Activated T-helper 1 cell treated with anti-CD3 and anti-CD28 coated beads, Interleukin-12 subunit alpha, Interleukin-12 subunit beta, Interleukin-2, Interleukin-4 antibody, amounts not matched to agents 30 ng/mL and 10 ng/mL and 1 ng/mL, durations not matched to agents 14 hours and 24 hours and 36 hours (primary cell): ENCODE measurements at places on chromosomes 5 and 9. TPM values are rescaled to one million over a fixed set of nuclear protein-coding genes. Genes with fewer than 3 reads are reported as not detected.

- no peak overlapping the region for H3K27ac ChIP-seq
- peaks cover 2% of the 10 kb centered on the region for H3K27me3 ChIP-seq
- DNase-seq, result no peak
- no peak overlapping the region for H3K4me3 ChIP-seq
Measured at GRCh38 chr9:130138171-130138653, 34.0 kb upstream of the NCS1 start.

- no peak for DNase-seq
- H3K27me3 ChIP-seq, result peaks cover 26% of the 10 kb centered on the region
- no peak overlapping the region for H3K4me3 ChIP-seq
- H3K4me1 ChIP-seq, result no peaks in the 10 kb centered on the region
- H3K27ac ChIP-seq, result no peak overlapping the region
Measured at GRCh38 chr9:136204145-136204805, 653 bp downstream of the LHX3 start.

PPP1R2B gene
- total RNA-seq, result 0.39 and 0.86 TPM in 2 replicates

- no peak overlapping the region for H3K4me3 ChIP-seq
- H3K27me3 ChIP-seq, result no peaks in the 10 kb centered on the region
- no peaks in the 10 kb centered on the region for H3K36me3 ChIP-seq
- H3K27ac ChIP-seq, result no peak overlapping the region
- no peaks in the 10 kb centered on the region for H3K4me1 ChIP-seq
- DNase-seq, result no peak
Measured at GRCh38 chr5:94326586-94326985, 291.8 kb downstream of the KIAA0825 start.

- H3K4me1 ChIP-seq, result no peaks in the 10 kb centered on the region
- no peaks in the 10 kb centered on the region for H3K27me3 ChIP-seq
- no peak for DNase-seq
- no peak overlapping the region for H3K27ac ChIP-seq
- no peaks in the 10 kb centered on the region for H3K36me3 ChIP-seq
Measured at GRCh38 chr5:64526734-64527439, 21.1 kb downstream of the RGS7BP start.

- H3K27me3 ChIP-seq, result no peaks in the 10 kb centered on the region
- H3K4me3 ChIP-seq, result peak overlapping the region; percentile 61
- no peak for DNase-seq
- H3K27ac ChIP-seq, result peak overlapping the region; percentile 88
- peaks cover 45% of the 10 kb centered on the region for H3K4me1 ChIP-seq
Measured at GRCh38 chr9:128072144-128073021, 4.4 kb downstream of the SLC25A25 start.

DNA sequence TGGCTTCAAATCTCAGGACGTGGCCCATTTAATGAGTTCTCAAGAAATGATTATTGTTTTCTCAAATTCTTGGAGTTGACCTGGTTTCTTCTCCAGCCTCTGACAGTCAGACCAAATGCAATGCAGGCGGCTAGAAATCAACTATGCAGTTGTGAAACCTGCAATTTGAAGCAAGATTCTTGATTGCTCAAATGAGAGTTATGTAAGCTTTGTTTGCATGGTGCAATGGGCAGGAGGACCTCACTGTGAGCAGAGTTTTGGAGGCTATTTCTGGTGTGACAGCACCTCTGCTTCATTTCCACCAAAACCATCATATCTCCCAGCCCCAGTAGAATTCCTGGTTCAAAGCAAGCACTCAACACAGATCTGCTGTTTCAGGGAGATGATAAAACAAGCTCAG, 500.0 kb upstream of the KLF4 start:
- no peak overlapping the region for H3K27ac ChIP-seq
- H3K4me3 ChIP-seq, result no peak overlapping the region
- H3K4me1 ChIP-seq, result no peaks in the 10 kb centered on the region
- H3K36me3 ChIP-seq, result no peaks in the 10 kb centered on the region

DNA sequence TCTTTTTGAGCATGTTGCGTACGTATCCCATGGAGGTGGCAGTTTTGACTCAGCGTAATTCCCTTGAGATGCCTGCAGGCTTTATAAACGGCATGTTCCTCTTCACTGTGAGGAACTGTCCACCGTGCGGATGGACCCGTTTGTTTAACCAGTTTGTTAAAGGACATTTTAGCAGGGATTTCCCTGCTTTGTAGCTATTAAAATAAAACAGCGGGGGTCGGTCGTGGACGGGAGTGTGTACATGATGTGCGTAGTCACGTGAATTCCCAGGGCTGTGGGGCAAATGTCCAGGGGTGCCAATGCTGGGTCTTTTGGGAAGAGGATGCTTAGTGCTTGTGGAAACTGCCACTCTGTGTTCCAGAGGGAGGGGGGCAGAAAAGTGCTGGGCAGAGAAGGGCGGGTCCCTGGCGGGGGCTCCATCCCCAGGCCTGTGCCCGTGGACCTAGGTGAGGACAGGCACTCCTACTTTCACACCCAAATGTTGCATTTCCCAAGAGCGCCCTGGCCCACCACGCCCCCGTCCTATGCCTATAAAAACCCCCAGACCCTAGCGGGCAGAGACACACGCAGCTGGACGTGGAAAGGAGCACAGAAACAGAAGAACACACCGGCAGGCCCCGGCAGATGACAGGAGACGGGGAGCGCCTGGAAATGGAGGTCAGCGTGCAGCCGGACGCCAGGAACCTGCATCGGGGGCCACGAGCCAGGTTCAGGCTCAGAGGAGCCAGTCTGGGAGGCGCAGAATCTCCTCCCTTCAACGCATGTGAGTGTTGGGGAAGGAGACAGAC, 4.0 kb upstream of the TERT start:
- H3K27ac ChIP-seq, result no peak overlapping the region
- peaks cover 5% of the 10 kb centered on the region for H3K4me1 ChIP-seq
- H3K4me3 ChIP-seq, result no peak overlapping the region
- peaks cover 2% of the 10 kb centered on the region for H3K36me3 ChIP-seq
- DNase-seq, result no peak

- no peaks in the 10 kb centered on the region for H3K4me1 ChIP-seq
- H3K27me3 ChIP-seq, result peaks cover 3% of the 10 kb centered on the region
- H3K4me3 ChIP-seq, result no peak overlapping the region
- no peaks in the 10 kb centered on the region for H3K36me3 ChIP-seq
- H3K27ac ChIP-seq, result no peak overlapping the region
- no peak for DNase-seq
Measured at GRCh38 chr9:83238871-83239640, 176.1 kb upstream of the RASEF start.

DNA sequence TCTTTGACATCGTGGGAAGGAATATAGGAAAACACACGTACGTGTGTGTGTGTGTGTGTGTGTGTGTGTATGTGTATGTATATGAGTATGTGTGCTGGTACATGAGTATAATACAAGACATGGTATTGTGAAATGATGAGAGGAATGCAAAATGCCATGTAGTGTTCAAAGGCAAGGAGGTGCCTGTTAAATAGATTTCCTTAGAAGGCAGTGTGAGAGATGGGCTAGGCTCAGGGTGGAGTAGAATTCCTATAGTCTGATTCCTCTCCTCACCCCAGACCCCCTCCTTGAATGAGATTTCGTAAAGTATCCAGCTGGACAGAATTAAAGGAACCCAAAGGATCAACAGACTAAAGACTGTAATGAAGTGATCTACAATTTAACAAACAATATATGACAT, 11.1 kb downstream of the GPR21 start:
- DNase-seq, result no peak
- H3K27me3 ChIP-seq, result no peaks in the 10 kb centered on the region
- no peaks in the 10 kb centered on the region for H3K4me1 ChIP-seq
- H3K36me3 ChIP-seq, result peaks cover 16% of the 10 kb centered on the region

DNA sequence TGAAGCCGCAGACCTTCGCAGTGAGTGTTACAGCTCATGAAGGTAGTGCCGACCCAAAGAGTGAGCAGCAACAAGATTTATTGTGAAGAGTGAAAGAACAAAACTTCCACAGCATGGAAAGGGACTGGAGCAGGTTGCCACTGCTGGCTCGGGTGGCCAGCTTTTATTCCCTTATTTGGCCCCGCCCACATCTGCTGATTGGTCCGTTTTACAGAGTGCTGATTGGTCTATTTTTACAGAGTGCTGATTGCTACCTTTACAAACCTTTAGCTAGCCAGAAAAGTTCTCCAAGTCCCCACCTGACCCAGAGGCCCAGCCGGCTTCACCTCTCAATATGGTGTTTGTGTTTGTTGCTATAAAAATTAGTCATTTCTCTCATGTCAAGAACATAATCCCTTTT, 49.7 kb downstream of the RECK start:
- no peak overlapping the region for H3K27ac ChIP-seq
- H3K4me1 ChIP-seq, result peaks cover under 1% of the 10 kb centered on the region
- H3K36me3 ChIP-seq, result peaks cover 4% of the 10 kb centered on the region
- no peak for DNase-seq
- H3K27me3 ChIP-seq, result no peaks in the 10 kb centered on the region
- H3K4me3 ChIP-seq, result no peak overlapping the region

- H3K36me3 ChIP-seq, result peaks cover 2% of the 10 kb centered on the region
- no peak for DNase-seq
- peaks cover 4% of the 10 kb centered on the region for H3K27me3 ChIP-seq
- H3K27ac ChIP-seq, result no peak overlapping the region
Measured at GRCh38 chr5:78887384-78888118, 97.6 kb downstream of the ARSB start.

DNA sequence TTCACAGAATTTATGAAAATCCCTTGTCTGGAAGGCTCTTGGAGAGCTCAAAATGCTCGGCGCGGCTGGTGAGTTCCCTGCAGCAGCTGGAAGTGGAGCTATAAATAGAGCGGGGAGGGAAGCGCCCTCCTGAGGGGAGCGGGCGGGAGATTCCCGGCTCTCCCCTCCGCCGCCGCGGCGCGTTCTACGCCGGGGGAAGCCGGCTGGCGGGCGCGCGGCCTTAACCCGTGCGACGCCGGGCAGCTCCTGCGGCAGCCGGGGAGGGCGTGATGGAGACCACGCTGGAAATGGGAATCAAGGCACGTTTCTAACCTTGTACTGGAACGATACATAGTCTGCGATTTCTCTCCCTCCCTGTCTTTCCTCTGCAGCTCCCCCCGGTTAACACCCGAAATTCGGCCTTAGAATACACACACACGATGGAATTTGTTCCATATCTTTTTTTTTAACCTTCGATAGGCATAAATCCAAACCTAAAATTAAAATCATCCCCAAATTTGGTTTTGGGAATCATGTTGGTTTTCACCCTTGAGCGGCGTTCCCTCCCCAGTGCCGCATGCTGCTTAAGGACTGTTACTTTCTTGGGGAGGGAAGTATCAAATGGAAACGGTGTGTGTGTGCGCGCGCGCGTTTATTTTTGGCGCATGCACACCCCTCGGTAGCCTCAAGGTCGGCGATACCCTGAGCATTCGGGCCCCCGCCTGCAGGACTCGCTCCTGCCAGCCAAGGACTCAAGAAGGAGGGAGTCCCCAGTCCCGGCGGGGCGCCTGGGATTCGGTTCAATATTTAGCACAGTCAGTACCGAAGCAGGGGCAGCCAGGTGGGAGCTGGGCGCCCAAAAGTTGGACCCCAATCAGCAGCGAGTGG, 306.3 kb upstream of the KCNN2 start:
- no peak overlapping the region for H3K4me3 ChIP-seq
- no peaks in the 10 kb centered on the region for H3K36me3 ChIP-seq
- peaks cover 37% of the 10 kb centered on the region for H3K27me3 ChIP-seq
- no peak overlapping the region for H3K27ac ChIP-seq
- DNase-seq, result no peak

DNA sequence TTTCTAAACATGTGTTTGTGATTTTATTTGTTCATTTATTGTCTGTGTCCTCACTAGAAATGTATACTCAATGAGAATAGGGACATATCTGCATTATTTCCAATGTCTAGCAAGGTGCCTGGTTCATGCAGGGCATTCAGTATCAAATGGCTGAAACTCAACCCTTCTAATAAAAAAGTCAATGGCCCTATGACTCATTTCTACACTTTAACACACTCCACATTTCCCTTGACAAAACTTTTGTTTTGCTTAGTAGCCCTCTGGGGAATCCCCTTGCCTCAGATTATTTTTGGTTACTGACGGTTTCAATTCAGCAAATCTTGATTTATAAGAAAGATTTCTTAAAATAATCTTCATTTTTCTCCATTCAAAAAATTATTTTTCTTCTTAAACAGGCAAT, 206.0 kb upstream of the DMRTA1 start:
- no peak overlapping the region for H3K4me3 ChIP-seq
- no peaks in the 10 kb centered on the region for H3K36me3 ChIP-seq
- H3K27me3 ChIP-seq, result peaks cover 43% of the 10 kb centered on the region
- peak overlapping the region; percentile 59 for H3K27ac ChIP-seq
- peaks cover 50% of the 10 kb centered on the region for H3K4me1 ChIP-seq
- DNase-seq, result peak; percentile 6

- H3K4me1 ChIP-seq, result peaks cover 7% of the 10 kb centered on the region
- H3K27me3 ChIP-seq, result peaks cover 14% of the 10 kb centered on the region
- H3K36me3 ChIP-seq, result no peaks in the 10 kb centered on the region
- no peak overlapping the region for H3K4me3 ChIP-seq
- H3K27ac ChIP-seq, result no peak overlapping the region
Measured at GRCh38 chr5:150317048-150318003, 14.6 kb upstream of the ARSI start.

DNA sequence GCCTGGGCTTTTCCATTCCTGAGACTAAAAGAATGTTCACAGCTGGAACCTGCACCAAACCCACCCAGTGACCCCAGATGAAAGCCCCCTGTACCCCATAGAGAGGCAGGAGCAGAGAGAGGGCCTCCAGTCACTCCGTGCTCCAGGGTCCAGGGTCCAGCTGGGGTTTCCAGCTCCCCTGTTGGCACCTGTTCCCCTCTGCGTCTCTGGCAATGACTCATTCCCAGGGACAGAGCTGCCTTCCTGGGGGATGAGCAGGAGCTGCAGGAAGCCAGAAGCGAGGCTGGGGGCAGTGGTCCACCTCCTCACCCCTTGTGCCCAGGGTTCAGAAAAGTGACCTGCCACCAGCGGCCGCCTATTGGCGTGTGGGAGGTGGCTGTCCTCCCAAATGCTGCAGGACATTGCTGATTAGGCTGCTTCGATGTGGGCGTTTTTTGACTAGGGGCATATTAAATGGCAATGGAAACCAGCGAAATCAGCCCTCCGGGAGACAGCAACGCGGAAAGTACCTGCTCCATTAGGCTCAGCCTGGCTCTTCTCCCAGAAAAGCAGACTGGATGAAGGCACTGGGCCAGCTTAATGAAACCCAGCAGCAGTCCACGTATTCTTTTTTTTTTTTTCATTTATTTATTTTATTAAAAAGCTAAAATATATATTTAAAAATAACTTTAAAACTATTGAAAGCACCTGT, 97.4 kb downstream of the DAP start:
- H3K4me1 ChIP-seq, result no peaks in the 10 kb centered on the region
- H3K4me3 ChIP-seq, result no peak overlapping the region
- H3K27ac ChIP-seq, result no peak overlapping the region
- no peaks in the 10 kb centered on the region for H3K36me3 ChIP-seq
- DNase-seq, result no peak

DNA sequence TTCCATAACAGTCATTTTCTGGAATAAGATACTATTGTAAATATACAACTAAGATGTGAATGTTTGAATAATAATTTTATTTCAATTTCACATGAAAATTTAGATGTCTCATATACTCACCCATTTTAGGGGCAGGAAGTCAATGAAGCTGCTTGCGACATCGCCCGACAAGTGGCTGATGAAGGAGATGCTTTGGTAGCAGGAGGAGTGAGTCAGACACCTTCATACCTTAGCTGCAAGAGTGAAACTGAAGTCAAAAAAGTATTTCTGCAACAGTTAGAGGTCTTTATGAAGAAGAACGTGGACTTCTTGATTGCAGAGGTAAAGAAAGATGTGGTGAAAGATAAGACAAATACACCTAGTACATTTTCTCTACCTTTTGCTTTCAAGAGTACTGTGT, 8.6 kb downstream of the BHMT start:
- peaks cover 10% of the 10 kb centered on the region for H3K27me3 ChIP-seq
- no peak overlapping the region for H3K27ac ChIP-seq
- H3K36me3 ChIP-seq, result no peaks in the 10 kb centered on the region
- DNase-seq, result no peak
- H3K4me1 ChIP-seq, result no peaks in the 10 kb centered on the region
